ENCODE measurements at places on chromosomes 4 and X. TPM values are rescaled to one million over a fixed set of nuclear protein-coding genes. Genes with fewer than 3 reads are reported as not detected.

DNA sequence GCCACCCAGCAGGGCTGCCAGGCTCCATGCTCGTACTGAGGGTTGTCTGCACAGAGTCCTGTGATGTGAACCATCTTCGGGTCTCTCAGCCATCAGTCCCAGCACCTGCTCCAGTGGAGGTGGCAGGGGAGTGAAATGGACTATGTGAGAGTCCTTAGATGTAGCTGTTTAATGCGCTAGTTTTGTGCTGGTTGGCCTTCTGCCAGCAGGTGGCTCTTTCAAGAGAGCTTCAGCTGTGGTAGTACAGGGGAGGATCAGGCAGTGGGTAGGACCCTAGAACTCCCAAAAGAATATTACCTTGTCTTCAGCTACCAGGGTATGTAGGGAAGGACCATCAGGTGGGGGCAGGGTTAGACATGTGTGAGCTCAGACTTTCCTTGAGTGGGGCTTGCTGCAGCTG, 1066.0 kb downstream of the GLUD2 start:
- DNase-seq = no peak

DNA sequence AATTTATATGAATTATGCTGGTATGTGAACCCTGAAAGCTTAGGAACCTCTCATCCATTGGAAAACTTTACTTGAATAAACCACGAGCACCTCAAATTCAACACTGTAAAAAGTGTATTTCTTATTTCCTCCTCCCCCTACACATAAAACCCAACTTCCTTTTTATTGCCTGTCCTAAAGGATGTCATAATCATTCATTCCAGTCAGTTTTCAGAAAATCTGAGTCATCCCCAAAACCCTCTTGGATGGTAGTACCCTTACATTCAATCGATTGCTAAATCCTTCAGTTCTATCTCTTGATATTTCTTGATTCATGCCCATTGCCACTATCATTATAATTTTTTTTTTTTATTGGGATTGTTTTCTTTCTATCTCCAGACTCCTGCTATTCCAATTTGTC, 91.1 kb upstream of the ATP8A1 start:
- no peak for DNase-seq

- DNase-seq = no peak
Observed at GRCh38 chrX:47264483-47265173, 31.8 kb downstream of the USP11 start.

CACNA1F gene
- 0.77 TPM for total RNA-seq

All from H1 (cell line).